ENCODE measurements at places on chromosomes 7 and 10.

- no peak for DNase-seq
These were observed 610.8 kb downstream of the GATA3 start for GRCh38 chr10:8665322-8665721.

- DNase-seq = no peak
These were observed 601 bp downstream of the EPHB4 start for GRCh38 chr7:100826514-100827329.

GRCh38 chr7:138295049-138295637, 164.9 kb upstream of the TRIM24 start:
- no peak for DNase-seq

- DNase-seq = no peak
These were observed 59.2 kb downstream of the OR13A1 start for GRCh38 chr10:45256246-45256645.

GRCh38 chr10:10903620-10904019, 114.1 kb upstream of the CELF2 start:
- DNase-seq = no peak

Measured in CD8-positive, alpha-beta memory T cell (primary cell).